ENCODE measurements at places on chromosomes 4 and X. TPM values are rescaled to one million over a fixed set of nuclear protein-coding genes. Genes with fewer than 3 reads are reported as not detected.

The TCEAL7 gene
- total RNA-seq: 0.72 TPM

The CT45A1 gene
- not detected for total RNA-seq

DNA sequence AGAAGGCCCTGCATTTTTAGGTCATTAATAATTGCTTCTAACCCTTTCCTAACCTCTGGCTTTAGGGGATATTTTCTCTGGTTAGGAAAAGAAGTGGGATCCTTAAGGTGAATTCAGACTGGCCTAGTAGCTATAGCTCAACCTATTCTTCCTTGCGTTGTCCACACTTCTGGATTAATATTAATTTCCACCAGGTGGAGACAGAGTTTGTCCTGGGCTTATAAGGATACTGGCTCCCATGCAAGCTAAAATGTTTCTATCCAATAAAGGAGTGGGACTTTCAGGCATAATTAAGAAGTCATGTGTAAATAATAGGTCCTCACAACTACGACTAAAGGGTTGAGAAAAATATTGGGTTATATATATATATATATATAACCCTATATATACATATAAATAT lies 860.0 kb upstream of the POU3F4 start:
- no peaks in the 10 kb centered on the region for H3K36me3 ChIP-seq
- H3K4me1 ChIP-seq: no peaks in the 10 kb centered on the region
- H3K27me3 ChIP-seq: no peaks in the 10 kb centered on the region
- H3K4me3 ChIP-seq: no peak overlapping the region

DNA sequence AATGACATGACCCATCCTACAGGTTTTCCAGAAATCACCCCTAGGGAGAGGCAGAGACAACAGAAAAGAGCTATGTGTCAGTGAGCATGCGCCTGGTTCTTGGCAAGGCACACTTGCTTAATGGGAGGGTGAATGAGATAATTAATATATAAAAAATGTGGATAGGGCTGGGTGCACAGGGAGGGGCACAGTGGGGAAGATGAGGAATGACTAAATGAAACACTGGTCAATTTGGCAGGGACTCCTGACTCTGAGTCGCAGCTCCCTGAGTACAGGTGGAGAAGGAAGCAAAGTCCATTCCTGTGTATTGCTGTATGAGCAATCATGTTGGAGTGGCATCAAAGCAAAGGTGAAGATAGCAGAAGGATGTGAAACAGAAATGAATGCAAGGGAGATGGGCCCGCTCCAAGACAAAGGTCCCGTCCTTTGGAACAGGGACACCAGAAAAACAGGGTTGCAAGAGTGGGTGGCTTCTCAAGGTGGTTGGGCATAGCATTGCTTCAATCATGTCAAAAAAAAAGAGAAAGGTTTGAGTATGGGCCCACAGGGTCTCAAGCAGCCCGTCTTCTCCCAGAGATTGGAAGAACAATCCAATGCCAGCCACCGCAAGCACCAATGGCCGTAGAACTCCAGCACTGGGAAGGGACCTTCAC lies 278.4 kb upstream of the AGTR2 start:
- DNase-seq: no peak
- no peak overlapping the region for H3K27ac ChIP-seq
- no peaks in the 10 kb centered on the region for H3K36me3 ChIP-seq
- H3K27me3 ChIP-seq: no peaks in the 10 kb centered on the region
- H3K4me3 ChIP-seq: no peak overlapping the region

- no peaks in the 10 kb centered on the region for H3K36me3 ChIP-seq
- peaks cover 3% of the 10 kb centered on the region for H3K4me1 ChIP-seq
- no peaks in the 10 kb centered on the region for H3K27me3 ChIP-seq
- no peak for DNase-seq
- H3K27ac ChIP-seq: no peak overlapping the region
- no peak overlapping the region for H3K4me3 ChIP-seq
Observed at GRCh38 chr4:145823743-145824142, 114.9 kb downstream of the ZNF827 start.

GRCh38 chrX:40474205-40474626 lies 106.6 kb upstream of the ATP6AP2 start:
- H3K27ac ChIP-seq: no peak overlapping the region
- no peaks in the 10 kb centered on the region for H3K27me3 ChIP-seq
- no peak for DNase-seq
- no peaks in the 10 kb centered on the region for H3K36me3 ChIP-seq
- no peak overlapping the region for H3K4me3 ChIP-seq

GRCh38 chr4:117623326-117623725 lies 411.0 kb upstream of the NDST3 start:
- H3K27me3 ChIP-seq: no peaks in the 10 kb centered on the region
- H3K4me1 ChIP-seq: no peaks in the 10 kb centered on the region
- no peaks in the 10 kb centered on the region for H3K36me3 ChIP-seq

Data from suprapubic skin (tissue), 4 donors.